ENCODE measurements at places on chromosomes 4 and X.

DNA sequence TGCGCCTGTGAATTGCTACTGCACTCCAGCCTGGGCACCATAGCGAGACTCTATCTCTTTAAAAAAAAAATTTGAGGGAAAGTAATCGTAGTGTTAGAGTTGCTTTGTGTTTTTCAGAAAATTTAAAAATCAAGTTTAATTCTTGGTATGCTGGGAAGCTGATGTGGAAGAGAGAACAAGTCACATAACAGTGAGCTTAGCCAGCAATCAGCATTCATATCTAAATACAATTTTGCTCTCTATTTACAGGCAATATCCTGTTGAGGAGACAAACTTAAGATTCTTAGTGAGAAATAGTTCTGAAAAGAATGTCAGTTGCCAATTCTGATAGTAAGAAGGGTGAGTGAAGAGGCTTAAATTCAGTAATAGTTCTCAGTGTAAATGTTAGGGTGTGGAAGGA, 9.6 kb upstream of the NDUFC1 start:
- DNase-seq, result no peak

- DNase-seq, result no peak
Observed at GRCh38 chr4:149973181-149973580, 105.1 kb upstream of the DCLK2 start.

GRCh38 chr4:173440888-173441287, 42.0 kb upstream of the SCRG1 start:
- no peak for DNase-seq

- no peak for DNase-seq
Observed at GRCh38 chr4:104531390-104531789, 36.7 kb upstream of the CXXC4 start.

- DNase-seq, result no peak
Observed at GRCh38 chr4:128686032-128686465, 123.5 kb upstream of the JADE1 start.

GRCh38 chrX:134625315-134625718, 33.0 kb downstream of the PLAC1 start:
- DNase-seq, result no peak

All from WTC11 (cell line).